ENCODE measurements at places on chromosomes 2 and 18.

DNA sequence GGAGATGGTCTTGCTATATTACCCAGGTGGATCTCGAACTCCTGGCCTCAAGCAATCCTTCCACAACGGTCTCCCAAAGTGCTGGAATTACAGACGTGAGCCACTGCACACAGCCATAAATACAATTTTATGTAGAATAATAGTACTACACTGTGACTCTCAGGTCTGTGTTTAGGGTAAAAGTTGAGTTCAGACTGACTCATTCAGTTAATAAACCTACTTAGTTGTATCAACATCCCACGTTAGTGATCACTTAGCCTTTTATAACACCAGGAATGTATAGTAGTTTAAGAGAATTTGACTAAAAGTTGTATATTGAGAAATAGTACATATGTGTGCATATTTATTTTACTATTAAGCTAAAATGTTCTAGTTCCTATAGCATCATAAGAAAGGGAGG, 237.5 kb downstream of the PHLPP1 start:
- no peak for DNase-seq

GRCh38 chr2:39780825-39781600, 2.0 kb upstream of the THUMPD2 start:
- no peak for DNase-seq

DNA sequence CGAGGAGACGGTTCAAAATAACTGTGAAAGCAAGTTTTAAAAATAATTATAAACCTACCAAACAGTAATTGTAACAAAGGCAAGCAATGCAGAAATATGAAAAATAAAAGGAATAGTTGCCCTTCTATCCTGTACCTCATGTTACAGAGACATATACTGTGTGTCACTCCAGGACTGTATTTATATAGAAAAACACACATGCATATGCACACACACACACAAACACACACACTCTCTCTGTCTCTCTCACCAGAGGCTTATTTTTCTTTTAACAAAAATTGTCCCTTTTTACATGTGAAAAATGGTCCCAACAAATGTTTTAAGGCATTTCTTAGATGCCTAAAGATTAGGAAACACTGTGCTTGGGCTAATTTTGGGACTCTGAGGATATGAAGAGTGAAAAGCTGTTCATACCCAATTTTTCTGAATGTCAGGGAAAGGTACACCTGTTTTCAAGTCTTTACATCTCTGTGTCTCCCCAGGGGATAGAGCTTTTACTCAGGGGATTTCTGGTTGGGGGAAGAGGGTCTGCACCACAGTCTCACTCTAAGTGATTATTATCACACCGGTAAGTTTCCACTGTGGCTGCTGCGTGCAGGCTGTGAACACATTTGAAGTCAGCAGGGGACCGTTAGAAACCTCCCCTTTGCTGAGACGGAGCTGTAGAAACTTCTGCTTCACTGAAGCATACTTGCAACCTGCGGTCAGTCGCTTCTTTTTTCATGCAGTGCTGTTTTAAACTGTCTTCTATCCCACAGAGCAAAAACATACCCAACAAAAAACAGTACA, 51.4 kb upstream of the SPAG16 start:
- no peak for DNase-seq

DNA sequence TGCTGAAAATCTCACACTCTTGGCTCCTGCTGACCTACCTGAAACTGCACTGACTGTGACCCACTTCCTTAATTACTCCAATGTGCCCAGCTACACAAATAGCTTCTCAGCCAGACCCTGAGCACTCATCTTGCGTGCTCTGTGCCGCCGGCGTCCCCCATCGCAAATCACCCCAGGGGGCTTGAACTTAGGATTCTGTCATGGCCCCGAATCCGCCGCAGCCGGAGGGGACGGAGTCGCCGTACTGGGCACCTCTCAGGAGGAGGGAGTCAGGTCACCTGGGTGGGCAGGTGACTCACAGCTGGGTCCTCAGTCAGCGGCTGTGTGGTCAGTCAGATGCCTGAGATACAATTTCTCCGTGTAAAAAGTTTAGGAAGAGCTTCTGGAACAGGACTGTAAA, 804.9 kb upstream of the SALL3 start:
- no peak for DNase-seq

DNA sequence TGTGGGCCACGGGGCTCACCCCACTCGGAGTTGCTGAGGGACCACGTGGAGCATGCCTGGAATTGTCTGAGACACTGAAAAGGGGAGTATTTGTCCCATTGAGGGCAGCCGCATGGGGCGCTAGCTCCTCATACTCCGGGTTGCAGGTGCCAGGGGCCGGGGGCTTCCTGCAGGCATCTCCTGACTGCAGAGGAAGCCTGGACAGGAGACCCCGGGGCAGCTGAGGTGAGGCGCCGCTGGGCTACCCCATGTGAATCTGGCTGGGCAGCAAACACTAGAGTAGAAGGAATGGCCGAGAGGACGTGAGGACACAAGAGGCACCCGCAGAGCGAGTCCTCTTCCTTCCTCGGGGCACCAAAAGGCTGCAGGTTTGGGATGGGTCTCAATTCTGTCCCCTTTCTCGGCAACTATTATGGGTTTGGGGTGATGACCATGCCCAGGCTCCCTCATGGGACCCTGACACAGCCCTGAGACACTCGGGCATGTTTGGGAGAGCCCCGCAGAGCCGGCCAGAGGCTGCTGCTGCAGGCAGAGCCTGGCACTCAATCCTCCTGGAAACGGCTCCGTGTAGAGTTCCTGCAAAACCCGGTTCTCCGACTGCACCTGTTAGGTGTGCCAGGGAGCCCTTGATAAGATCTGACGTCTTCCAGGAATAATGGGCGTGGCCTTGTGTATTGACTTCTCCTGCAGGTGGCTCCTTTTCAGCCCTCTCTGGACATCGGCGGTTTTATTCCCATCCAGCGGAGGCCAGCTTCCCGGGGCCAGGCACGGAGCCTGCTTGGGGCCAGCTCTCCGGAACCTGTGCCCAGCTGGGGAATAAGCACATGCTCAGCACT, 77.0 kb downstream of the CTIF start:
- DNase-seq, result no peak

DNA sequence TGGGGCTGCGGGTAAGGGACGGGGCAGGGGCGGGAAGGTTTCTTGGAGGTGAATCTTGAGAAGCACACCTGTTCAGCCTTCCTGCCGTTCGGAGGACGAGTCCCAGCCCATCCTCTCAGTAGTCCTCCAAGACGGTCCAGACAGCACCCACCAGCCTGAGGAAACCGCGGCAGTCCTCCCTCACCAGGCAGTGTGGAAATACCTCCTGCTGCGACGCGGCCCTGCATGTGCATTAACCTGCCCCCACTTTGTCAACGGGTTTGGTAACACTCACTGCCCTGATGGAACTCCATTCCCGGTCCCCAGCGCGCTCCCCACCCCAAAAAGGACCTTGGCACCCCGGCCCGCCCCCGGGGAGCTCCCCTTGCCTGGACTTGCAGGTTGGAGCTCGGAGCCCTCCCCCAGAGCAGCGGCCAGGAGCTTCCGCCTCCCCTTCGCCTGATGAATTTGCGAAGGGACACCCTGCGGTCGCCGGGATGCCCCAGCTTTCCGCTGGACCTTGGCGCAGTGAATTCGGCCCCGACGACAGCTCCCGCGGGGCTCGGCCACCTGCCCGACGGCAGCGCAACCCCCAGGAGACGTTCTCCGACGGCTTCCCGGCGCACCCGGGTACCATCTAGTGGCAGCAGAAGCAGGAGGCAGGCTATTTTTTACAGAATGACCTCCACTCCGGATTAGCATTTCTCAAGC, 31.5 kb downstream of the ACVR1C start:
- DNase-seq, result peak; percentile 27

DNA sequence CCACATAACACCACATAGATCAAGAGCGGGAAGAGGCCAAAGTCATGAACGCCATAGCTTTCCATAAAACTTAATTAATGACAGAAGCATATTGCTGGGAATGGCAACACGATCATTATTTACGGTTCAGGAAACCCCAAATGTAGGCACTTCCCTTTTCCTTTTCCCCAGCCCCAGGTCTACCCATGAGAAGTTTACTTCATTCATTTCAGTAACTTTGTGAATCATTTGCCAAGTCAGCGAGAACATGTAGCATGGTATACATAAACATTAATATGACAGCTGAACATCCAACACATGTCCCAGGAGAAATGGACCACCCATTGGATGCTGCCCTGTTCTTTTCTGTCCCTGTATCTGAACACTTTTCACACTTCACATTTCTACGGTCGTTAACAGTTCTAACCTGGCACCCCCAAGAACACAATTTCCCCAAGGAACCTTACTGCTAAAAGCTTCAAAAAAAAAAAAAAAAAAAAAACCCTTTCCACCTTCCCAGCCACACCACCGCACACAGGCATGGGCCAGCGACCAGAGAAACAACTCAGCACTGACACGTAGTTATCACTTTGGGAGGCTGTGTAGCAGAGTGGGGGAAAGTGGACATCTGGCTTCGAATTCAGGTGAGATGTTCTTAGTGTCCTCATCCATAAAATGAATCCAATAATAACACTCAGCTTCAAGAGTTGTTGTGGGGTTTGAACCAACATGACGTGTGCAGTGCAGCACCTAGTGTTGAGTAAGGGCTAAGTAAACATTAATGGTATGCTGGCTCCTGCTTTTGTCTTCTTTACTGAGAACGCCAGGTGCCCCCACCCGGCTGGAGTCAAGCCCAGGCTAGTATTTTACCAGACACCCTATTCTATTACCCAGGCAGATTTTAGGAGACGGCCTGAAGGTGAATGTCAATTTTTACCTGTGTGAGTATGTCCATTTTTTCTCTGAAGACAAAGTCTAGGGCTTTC, 371.5 kb downstream of the LNPK start:
- DNase-seq, result no peak

- no peak for DNase-seq
These were observed 158.9 kb downstream of the BABAM2 start for GRCh38 chr2:28049416-28049815.

DNA sequence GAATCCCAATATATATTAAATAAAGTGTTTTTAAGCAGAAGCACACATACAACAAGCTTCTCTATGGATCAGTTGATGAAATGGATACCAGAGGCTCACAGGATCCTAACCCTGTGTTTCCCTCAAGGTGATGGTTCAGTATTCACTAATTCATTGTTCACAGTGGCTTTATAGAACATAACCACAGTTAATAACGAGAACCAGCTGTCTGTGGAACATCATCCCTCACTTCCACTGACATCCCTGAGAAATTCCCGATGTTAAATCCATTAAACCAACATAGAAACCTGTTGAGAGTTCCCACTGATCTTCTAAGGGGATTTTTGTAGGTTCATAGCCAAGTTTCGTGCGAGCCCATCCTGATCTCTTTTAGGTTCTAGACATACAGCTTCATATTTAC, 29.0 kb downstream of the CCDC195 start:
- no peak for DNase-seq

DNA sequence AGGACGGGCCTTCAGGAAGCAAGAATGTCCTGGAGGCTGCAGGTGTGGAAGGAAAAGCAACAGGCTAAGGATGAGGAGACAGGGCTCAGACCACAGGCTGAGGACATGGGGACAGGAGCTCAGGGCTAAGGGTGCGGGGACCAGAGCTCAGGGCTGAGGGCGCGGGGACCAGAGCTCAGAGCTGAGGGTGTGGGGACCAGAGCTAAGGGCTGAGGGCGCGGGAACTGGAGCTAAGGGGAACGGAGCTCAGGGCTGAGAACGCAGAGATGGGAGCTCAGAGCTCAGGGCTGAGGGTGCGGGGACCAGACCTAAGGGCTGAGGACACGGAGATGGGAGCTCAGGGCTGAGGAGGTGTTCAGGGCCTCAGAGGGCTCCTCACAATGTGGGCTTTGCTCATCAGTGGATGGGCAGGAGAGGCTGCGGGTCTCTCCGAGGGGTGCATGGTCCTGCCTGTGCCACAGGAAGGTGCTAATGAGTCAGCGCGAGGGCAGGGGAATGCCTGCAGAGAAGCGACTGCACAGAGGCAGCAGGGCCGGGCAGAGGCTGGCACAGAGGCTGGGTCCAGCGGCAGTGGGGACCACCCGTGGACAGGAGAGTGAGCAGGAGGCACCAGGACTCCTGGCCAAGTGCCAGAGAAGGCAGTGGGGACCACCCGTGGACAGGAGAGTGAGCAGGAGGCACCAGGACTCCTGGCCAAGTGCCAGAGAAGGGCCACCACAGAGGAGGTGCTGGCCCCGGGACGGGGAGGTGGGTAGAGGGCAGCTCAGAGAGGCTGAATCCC, 271.7 kb downstream of the TWIST2 start:
- DNase-seq, result no peak
